ENCODE measurements at places on chromosomes 5 and 9.

GRCh38 chr9:91571036-91571435 is 147.4 kb upstream of the NFIL3 start:
- peak; percentile 51 for DNase-seq

GRCh38 chr5:175746851-175747250 is 89.0 kb downstream of the HRH2 start:
- peak; percentile 3 for DNase-seq

GRCh38 chr5:102777099-102777498 is 22.0 kb downstream of the PAM start:
- DNase-seq: no peak

DNA sequence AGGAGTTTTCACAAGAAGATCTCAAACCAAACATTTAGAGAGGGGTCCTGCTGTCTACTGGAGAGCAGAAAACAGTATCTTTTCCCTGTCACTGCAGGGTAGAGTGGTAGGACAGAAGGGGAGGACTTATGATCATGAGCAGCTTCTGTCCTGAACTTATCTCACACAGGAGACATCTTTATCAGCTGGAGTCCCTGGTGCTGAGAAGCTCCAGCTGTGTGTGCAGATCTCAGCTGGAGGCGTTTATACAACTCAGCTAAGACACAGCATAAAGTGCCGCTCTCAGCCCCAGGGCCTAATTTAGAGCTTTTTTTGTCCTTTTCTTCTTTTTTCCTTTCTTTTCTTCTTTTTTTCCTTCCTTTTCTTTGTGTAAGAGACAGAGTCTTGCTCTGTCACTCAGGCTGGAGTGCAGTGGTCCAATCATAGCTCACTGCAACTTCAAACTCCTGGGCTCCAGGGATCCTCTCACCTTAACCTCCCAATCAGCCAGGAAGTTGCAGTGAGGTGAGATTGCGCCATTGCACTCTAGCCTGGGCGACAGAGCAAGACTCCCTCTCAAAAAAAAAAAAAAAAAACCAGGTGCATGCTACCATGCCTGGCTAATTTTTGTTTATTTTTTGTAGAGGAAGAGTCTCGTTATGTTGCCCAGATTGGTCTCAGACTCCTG is 31.9 kb downstream of the CCDC125 start:
- no peak for DNase-seq

GRCh38 chr9:31950756-31951155 is 433.7 kb upstream of the ACO1 start:
- no peak for DNase-seq

GRCh38 chr5:147418613-147419012 is 91.3 kb downstream of the DPYSL3 start:
- no peak for DNase-seq

GRCh38 chr9:117677572-117677971 is 26.6 kb upstream of the TLR4 start:
- no peak for DNase-seq

- no peak for DNase-seq
Measured at GRCh38 chr5:59287361-59287760, 606.2 kb downstream of the PDE4D start.

DNA sequence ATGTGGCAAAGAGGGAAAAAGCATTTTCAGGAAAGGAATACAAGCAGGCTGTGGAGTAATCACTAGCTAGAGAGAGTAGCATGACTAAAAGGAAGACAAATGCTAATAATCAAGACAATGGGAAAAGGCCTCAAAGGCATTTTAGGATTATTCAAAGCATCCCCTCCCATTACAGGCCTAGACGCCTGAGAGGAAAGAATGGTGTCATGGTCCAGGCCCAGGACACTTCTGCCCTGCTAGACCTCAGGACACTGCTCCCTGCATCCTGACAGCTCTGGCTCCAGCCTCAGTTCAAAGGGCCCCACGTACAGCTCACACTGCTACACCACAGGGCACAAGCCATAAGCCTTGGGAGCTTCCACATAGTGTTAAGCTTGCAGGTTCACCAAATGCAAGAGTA is 40.8 kb upstream of the SHISAL2B start:
- DNase-seq: no peak

GRCh38 chr9:102445181-102445747 is 549.9 kb upstream of the CYLC2 start:
- no peak for DNase-seq

GRCh38 chr9:2193552-2193951 is 178.4 kb downstream of the SMARCA2 start:
- DNase-seq: no peak

GRCh38 chr5:108749128-108749861 is 1.6 kb downstream of the FER start:
- no peak for DNase-seq

DNA sequence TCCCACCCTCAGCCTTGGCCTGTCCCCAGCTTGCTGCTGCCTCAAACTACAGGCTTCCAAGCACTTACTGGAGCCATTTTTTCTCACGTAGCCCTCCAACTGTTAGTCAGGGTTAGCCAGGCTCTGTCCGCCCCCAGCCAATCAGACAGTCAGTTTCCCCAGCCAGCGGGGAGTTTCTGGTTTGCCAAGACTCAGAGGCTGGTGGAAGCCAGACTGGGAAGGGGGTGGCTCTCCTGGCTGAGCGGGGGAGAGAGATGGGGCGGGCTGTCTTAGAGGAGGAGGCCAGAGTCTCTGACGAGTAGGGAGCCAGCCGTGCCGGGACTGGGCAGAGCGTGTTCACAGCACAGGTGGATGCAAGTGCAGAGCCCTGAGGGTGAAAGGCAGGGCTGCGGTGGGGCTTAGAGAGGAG is 15.3 kb downstream of the PROP1 start:
- no peak for DNase-seq

- no peak for DNase-seq
Measured at GRCh38 chr5:95440825-95441224, 49.7 kb downstream of the FAM81B start.

DNA sequence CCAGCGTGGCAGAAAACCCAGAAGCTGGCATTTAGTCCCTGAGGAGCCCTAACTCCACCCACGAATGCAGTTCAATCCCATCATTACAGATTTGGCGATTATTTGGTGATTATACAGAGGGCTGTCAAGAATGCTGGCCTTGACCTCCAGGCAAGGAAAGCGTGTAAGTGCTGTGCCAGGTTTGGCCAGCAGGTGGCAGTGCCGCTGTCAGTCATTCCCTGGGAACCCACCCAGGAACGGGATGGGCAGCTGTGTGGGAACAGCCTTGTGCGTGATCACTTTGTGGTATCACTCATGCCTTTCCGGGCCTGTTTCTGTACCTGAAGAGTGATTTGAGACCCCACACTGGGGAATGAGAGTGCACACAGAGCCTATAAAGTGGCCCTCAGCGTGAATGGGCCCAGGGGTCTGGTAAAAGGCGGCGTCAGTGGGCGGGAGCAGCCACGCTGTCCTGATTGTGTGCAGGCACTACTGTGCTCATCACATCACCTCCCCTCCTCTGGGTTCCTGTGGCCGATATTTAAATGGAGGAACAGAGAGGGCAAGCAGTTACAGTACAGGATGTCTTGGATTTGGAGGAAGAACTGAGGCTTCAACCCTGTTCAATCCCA is 215.6 kb downstream of the ROR2 start:
- peak; percentile 37 for DNase-seq

- DNase-seq: no peak
Measured at GRCh38 chr9:76181781-76182180, 212.4 kb downstream of the RFK start.

GRCh38 chr5:14118551-14119320 is 24.4 kb upstream of the TRIO start:
- peak; percentile 23 for DNase-seq

- DNase-seq: no peak
Measured at GRCh38 chr5:140821375-140822280, at the start of gene PCDHA5. Gene PCDHA5, plus strand, starts transcription at chr5:140821613.

DNA sequence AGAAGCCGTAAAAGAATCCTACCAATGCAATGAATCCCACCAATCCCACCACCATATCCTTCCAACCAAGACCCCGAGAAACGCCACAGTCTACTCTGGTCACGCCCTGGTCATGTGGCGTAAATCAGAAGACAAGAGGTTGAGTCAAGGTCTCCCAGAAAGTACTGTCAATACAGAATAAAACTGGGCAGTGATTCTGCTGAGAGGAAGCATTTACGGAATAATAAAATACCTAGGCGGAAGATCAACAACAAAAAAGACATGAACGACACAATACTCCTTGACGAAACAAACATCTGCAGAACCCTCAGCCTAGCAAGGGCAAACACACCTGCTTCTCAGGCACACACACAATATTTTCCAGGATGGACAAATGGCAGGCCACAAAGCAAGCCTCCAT is 62.8 kb downstream of the GOLM1 start:
- no peak for DNase-seq

DNA sequence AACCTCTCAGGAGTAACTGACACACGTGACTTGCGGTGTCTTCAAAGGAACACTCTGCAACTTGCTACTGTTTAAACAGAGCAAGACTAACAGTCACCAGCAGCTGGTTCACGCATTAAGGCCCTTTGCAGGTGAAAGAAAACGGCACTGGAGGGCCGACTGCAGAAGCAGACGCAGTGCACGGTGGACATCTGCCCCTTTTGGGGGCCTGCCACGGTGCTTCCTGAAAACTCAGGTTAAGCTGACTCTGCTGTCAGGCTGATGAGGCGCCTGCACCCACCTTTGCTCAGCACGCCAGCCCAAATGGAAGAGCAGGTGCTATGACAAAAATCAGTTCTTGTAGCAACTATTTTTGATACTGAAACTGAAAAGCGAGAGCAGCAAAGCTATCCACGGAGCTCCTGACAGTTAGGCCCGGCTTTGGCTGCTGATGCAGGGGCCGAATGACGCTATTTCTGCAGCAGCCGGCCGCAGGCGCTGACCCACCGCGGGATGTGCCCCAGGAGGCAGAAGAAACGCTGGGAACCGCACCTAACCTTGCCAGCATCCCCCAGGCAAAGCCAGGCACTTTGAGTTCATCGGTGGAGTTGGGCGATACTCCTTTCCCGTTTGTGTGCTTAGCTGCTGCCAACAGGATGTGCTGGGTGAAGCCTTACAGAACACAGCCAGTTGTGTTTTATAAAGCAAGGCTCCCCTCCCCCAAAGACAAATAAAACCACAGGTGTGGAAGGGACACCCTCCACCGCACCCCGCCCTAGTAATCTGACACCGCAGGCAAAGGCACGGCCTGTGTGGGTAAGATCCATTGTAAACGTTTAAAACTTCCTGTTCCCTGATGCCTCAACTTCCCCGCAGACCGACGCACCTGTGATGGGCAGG is 21.1 kb upstream of the TERT start:
- peak; percentile 3 for DNase-seq

GRCh38 chr9:90307891-90308290 is 334.7 kb downstream of the DIRAS2 start:
- no peak for DNase-seq

GRCh38 chr9:130983970-130984369 is 25.0 kb upstream of the LAMC3 start:
- DNase-seq: no peak

Measured in fibroblast of lung (primary cell).